ENCODE measurements at places on chromosomes 3 and 15. TPM values are rescaled to one million over a fixed set of nuclear protein-coding genes. Genes with fewer than 3 reads are reported as not detected.

Gene CYFIP1
- 107 TPM for total RNA-seq

Gene PIK3CB
- total RNA-seq: 14.5 TPM

Gene DTX3L
- total RNA-seq: 30.6 TPM

Gene CA12
- total RNA-seq: 114 TPM

Gene SSUH2
- not detected for total RNA-seq

Gene GNAT1
- not detected for total RNA-seq

Gene MAPK6
- total RNA-seq: 86.9 TPM

Gene RAB5A
- 69.1 TPM for total RNA-seq

Gene FMN1
- total RNA-seq: 9.0 TPM

Gene KCNMB2
- 1.1 TPM for total RNA-seq

Gene ITIH4
- total RNA-seq: 3.5 TPM

GRCh38 chr3:13427662-13428603, 7.8 kb upstream of the NUP210 start:
- no peak for DNase-seq

DNA sequence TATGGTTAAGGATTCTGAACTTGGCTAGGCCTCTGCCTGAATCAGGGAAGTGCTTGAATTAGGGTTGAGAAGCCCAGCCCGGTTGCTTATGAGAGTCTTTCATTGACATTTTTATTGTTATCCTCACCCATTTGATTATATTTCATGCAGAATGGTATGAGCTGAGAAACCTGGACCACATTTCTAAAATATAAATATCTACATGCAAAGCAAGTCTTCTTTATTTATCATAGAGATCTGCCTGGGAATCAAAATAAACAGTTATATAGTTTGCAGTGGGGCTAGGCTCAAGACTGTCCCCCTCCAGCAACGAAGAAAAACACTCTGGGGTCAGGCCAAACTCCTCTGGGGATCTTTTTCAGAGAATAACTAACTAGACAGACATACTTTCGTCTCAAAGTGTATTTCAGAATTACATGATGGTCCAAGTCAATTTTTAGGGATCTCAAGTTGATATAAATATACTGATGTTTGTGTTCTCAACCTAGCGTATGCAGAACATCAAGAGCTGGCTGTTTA, 675.4 kb upstream of the NR2F2 start:
- DNase-seq: no peak

GRCh38 chr15:79296583-79296982, 14.1 kb downstream of the ANKRD34C start:
- DNase-seq: no peak

- no peak for DNase-seq
Observed at GRCh38 chr3:31291818-31292217, 240.9 kb upstream of the STT3B start.

DNA sequence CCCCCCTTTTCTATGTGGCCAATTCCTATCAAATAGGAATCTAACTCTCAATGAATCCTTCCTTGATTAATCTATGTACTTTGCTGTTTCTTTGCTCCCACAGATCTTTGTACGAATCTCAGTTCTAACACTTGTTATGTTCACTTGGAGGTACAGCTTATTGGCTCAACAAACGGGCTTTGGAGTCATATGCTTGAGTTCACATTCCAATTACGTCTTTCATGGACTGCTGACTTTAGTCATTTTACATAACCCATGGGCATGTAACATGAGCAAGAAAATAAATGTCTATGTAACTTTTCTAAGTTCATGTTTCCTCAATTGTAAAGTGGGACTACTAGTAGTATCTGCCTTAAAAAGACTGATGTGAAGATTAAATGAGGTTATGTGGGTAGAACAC, 123.2 kb upstream of the TBC1D5 start:
- no peak for DNase-seq

DNA sequence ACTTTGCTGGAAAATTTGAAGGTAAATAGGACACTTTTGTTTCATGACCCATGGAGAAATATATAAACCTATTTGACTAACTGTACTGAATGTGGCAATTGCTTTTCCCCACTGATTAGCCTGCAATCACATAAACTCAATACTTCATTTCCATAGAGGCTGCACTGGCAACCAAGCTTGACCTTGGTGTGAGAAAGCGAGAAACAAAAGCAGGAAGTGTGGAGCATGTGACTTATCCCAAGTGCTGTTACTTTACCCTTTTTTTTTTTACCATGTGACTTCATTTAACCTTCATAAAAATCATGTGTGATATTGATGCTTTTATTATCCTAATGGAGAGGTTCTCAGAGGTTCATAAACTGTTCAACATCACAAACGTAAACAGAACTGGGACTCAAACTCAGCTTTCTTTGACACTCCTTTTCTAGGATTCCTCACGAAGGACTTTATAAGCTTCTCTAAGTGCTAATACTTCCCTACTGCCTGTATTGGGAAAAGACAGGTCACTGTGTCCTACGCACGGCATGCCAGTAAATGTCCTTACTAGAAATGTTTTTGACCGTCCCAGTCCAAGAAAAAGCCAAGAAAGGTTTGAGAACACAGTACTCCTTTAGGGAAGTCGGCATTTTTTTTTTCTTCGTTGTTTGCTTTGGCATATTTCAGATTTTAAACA, 34.9 kb upstream of the ZNF385D start:
- no peak for DNase-seq

GRCh38 chr3:122021811-122022401, at the start of gene ILDR1:
Gene ILDR1, minus strand, starts transcription at chr3:122022247. Its CDS starts 170 bp downstream, at chr3:122022077.
- no peak for DNase-seq

DNA sequence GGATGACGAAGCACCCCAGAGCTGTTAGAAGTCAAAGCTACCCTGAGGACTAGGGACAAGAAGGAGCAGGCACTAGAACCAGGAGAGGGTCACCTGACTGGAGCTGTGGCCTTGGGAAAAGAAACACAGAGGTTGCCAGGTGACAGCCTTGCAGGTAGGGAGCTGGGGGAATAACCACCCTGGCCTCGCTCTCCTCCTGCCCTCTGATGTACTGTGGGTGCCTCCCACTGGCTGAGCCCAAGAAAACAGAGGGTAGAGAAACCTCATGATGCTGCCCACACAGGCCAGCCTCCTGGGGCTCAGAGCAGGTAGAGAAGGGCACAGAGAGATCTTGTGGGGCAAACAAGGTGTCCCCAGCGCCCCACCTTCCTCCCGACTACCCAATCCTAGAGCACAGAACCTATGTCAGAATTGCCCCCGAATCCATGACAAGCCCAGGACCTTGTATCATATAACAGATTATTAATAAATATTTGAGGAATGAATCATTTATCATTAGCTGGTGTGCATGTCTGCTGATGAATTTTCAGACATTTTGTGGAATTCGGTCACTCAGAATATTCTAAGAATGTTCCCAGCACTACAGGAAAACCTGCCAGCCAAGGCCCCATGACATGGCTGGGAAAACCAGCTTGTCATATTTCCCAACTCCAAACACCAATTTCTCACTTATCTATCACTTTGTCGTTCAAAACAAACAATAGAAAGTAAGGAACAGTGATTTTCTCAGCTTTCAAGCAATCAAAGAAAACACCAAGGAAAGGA, 59.8 kb upstream of the MEX3B start:
- peak; percentile 69 for DNase-seq

- no peak for DNase-seq
Observed at GRCh38 chr3:4416427-4416945, 50.6 kb downstream of the SUMF1 start.

DNA sequence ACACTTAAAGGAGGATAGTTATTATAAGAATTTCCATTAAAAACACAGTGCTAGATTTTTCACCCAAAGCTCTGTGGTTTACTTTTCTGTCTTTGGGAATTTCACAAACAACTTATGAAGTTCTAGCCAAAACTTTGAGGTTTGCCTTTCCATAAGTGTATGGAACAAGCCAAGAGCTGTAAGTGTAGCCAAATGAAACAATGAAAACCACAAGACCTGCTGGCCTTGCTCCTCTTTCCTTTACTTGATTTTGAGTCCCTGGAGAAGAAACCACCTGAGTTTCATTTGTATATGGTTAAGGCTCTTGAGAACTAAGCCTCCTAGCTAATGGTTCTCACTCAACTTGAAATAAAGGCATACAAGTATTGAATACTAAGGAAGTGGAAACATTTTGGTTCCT, 365.3 kb upstream of the EPHA3 start:
- peak; percentile 82 for DNase-seq

DNA sequence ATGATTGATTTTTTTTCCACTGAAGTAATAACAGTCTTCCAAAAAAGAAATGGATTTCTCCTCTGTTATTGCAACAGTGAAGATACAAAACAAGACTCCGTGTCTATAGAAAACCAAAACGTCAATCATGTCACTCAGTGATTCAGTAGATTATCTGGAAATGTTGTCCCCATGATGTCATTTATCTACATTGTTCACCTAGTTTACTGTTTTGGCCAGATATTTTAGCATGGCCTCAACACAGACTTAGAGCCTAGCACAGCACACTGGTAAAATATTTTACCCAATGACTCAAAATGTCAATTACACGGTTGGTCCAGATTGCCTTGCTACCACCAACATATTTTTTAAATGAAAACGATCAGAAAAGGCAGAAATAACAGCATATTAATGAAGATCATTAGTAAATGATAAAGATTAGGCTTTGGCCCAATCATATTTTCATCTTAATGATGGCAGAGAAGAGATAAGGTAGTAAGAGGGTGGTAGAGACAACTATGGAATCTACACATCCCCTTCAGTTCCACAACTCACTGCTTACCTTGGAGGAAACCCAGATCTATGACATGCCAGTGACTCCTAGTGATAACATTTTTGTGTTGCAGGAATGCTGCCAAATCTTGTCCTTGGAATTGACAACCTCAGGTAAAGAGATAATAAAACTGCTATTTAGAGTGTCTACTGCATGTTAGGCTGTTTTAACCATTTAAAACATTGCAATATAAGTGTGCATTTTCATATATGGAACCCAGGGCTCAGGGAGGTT, 347.7 kb upstream of the ARPP21 start:
- DNase-seq: no peak

GRCh38 chr3:39053696-39054095, 1.9 kb downstream of the WDR48 start:
- DNase-seq: peak; percentile 26

DNA sequence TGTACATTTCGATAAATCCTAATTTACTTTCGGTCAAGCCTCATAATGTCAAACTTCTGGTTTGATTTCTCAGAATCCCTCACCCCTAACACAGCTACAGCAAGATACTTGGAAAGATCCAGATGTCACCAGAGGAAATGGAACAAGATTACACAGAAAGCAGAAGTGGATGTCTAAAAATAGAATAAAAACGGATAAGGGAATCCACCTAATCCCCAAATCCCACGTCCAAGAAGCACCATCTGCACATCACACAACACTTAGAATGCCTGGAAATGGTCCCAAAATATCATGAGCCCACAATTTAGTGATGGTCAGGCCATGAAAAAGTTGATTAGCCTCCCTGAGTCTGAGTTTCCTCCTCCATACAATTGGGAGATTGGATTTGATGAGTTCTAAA, 61.7 kb downstream of the AGTR1 start:
- DNase-seq: no peak

GRCh38 chr3:19347671-19348070, 199.4 kb downstream of the KCNH8 start:
- DNase-seq: no peak

DNA sequence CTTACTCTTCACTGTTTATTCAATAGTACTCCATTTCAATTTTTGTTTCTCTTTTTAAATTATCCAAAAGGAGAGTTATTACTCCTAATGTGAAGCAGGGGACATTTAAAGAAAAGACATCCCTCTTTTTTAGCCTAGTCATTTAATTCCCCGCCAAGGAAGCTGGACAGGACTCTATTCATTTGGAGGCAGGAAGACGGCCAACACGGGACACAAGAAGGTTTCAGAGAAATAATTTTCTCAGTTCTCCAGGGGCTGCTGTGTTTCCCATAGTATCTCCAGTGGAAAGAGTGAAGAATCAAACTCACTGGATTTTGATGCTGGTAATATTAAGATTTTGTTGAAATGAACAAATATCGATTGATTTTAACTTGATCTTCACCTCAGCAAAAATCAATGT, 833.7 kb downstream of the ROBO2 start:
- no peak for DNase-seq

GRCh38 chr3:126003447-126004190, 34.6 kb downstream of the ROPN1B start:
- no peak for DNase-seq

GRCh38 chr3:172627057-172627809, 83.6 kb downstream of the NCEH1 start:
- no peak for DNase-seq

DNA sequence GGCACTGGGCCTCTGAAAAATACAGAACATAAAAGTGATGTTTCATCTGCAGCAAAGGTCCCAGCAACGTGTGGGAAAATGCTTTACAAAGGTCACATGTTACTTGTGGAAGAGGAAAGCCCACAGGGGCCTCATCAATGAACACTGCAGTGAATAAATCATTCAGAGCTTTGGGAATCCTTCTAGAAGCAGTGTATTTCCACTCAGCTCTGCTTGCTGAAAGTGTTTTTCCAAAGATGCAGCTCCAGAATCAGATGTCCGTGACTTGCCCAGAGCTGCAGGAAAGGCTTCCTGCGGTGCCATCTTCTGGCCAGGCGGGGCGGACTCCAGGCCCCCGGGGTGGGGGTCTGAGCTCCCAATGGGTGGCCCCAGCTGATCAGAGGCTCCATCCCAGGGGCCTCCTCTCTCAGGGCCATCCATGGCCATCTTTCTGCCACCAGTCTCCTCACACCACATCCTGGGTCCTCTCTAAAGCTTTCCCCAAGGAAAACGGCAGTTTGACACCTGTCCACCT, 81.5 kb downstream of the C3orf70 start:
- no peak for DNase-seq

DNA sequence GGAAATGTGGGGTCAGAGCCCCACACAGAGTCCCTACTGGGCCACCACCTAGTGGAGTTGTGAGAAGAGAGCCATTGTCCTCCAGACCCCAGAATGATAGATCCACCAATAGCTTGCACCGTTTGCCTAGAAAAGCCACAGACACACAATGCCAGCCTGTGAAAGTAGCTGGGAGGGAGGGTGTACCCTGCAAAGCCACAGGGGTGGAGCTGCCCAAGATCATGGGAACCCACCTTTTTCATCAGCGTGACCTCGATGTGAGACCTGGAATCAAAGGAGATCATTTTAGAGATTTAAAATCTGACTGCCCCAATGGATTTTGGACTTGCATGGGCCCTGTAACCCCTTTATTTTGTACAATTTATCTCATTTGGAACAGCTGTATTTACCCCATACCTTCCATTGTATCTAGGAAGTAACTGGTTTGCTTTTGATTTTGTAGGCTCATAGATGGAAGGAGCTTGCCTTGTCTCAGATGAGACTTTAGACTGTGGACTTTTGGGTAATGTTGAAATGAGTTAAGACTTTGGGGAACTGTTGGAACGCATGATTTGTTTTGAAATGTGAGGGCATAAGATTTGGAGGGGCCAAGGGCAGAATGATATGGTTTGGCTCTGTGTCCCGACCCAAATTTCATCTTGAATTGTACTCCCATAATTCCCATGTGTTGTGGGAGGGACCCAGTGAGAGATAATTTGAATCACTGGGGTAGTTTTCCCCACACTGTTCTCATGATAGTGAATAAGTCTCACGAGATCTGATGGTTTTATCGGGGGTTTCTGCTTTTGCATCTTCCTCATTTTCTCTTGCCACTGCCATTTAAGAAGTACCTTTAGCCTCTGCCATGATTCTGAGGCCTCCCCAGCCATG, 49.0 kb downstream of the CD200 start:
- no peak for DNase-seq

- DNase-seq: peak; percentile 79
Observed at GRCh38 chr3:170358042-170359010, 811 bp downstream of the SKIL start.

- DNase-seq: no peak
Observed at GRCh38 chr3:182364323-182364722, 429.0 kb upstream of the ATP11B start.

Data from osteoblast (primary cell).